ENCODE measurements at places on chromosomes 1 and 21. TPM values are rescaled to one million over a fixed set of nuclear protein-coding genes. Genes with fewer than 3 reads are reported as not detected.

GRCh38 chr1:16631248-16632043, 18.1 kb upstream of the NBPF1 start:
- no peak overlapping the region for H3K4me3 ChIP-seq
- no peaks in the 10 kb centered on the region for H3K27me3 ChIP-seq
- no peaks in the 10 kb centered on the region for H3K4me1 ChIP-seq

The RYR2 gene
- not detected for total RNA-seq

The RHBDL2 gene
- 0.36 TPM for total RNA-seq

The CFAP107 gene
- total RNA-seq = not detected

The USP16 gene
- 28.7 TPM for total RNA-seq

DNA sequence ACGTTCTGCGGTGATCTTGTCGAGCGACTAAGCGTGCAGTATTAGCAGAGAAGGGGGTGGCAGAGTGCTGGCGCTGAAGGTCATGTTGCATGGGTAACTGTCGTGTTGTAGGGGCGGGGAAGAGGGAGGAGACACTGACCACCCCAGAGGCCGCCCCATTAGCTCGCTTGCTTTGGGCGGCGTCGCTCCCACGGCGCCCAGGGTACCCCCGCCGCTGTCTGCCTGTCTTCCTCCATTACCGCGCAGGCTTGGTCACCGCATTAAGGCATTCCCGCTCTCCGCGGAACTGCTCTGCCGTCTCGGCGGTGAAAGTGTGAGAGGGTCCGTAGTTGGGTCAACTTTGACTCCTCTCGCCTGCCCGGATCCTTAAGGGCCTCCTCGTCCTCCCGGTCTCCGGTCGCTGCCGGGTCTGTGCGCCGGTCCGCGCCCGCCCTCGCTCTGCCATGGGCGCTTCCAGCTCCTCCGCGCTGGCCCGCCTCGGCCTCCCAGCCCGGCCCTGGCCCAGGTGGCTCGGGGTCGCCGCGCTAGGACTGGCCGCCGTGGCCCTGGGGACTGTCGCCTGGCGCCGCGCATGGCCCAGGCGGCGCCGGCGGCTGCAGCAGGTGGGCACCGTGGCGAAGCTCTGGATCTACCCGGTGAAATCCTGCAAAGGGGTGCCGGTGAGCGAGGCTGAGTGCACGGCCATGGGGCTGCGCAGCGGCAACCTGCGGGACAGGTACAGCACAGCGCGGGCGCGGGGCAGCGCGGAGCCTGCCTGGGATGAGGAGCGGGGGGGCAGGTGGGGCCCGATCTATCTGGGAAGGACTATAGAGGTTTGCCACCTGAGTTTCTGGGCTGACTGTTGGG, at the start of gene MTARC2:
Gene MTARC2, plus strand, starts transcription at position 234 of the 846 bp plus-strand sequence. Its CDS starts 210 bp downstream, at position 444.
- no peaks in the 10 kb centered on the region for H3K4me1 ChIP-seq
- no peaks in the 10 kb centered on the region for H3K36me3 ChIP-seq
- H3K27ac ChIP-seq = peak within 1 kb of the TSS; percentile 1
- DNase-seq = peak; percentile 49
- H3K4me3 ChIP-seq = peak within 1 kb of the TSS; percentile 54

DNA sequence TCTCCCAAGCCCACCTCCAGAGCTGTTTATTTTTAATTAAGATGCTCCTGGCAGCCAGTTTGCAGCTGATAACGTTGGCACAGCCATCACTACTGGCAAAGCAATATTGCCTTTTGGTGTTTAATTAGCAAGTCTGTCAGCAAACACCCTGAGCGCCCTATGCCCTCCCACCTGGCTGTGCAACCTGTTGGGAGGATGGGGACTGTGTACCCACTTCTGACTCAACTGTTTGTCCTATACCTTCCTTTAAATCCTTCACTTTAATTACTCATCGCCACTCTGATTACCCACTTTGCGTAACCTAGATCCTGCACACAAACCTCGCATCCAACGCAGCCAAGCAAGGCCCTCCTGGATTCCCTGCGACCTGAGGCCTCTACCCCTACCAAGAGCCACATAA, 67.1 kb downstream of the BCAR3 start:
- H3K36me3 ChIP-seq = no peaks in the 10 kb centered on the region
- no peak overlapping the region for H3K27ac ChIP-seq
- H3K4me3 ChIP-seq = no peak overlapping the region
- peaks cover 38% of the 10 kb centered on the region for H3K4me1 ChIP-seq

GRCh38 chr1:35544976-35545375, 12.2 kb downstream of the KIAA0319L start:
- no peaks in the 10 kb centered on the region for H3K27me3 ChIP-seq
- H3K4me3 ChIP-seq = no peak overlapping the region
- H3K36me3 ChIP-seq = peaks cover 4% of the 10 kb centered on the region
- peaks cover 13% of the 10 kb centered on the region for H3K4me1 ChIP-seq
- H3K27ac ChIP-seq = no peak overlapping the region

- no peaks in the 10 kb centered on the region for H3K4me1 ChIP-seq
- peak overlapping the region; percentile 1 for H3K4me3 ChIP-seq
- peak; percentile 74 for DNase-seq
- H3K36me3 ChIP-seq = no peaks in the 10 kb centered on the region
Measured at GRCh38 chr1:100785470-100786052, 66.0 kb downstream of the VCAM1 start.

DNA sequence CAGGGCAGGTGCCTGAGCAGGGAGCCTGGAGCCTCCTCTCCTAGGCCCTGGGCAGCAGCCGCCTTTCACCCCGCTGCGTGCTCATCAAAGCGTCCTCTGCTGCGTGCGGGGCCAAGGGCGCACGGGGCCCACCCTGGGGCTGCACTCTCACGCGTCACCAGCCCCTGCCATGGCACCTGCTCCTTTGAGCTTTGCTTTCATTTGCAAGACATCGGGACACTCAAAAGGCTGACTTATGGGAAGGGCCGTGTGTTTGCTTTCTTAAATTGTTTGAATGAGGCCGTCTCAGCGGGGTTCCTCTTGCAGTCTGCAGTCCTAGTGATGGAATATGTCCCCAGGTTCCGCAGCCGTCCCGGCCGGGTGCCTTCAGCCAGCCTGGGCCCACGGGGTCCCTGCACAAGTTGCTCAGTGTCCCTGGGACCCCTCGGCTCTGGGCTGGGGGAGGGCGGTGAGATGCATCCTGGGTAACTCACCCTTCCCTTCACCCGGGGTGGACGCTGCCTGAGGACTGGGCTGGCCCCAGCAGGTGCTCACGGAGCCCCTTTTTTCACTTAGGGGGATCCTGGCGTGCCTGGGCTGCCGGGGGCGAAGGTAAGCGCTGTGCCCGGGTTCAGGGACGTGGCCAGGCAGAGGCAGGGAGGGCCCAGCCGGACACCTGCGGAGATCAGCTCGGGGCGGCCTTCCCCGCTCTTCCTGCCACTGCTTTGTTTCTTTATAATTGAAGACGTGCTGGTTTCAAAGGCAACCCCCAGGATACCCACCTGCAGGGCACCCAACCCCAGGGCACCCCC, 53.1 kb downstream of the SLC19A1 start:
- H3K27me3 ChIP-seq = no peaks in the 10 kb centered on the region
- peaks cover 54% of the 10 kb centered on the region for H3K36me3 ChIP-seq
- no peak overlapping the region for H3K4me3 ChIP-seq
- DNase-seq = no peak

The ATP1A4 gene
- not detected for total RNA-seq

DNA sequence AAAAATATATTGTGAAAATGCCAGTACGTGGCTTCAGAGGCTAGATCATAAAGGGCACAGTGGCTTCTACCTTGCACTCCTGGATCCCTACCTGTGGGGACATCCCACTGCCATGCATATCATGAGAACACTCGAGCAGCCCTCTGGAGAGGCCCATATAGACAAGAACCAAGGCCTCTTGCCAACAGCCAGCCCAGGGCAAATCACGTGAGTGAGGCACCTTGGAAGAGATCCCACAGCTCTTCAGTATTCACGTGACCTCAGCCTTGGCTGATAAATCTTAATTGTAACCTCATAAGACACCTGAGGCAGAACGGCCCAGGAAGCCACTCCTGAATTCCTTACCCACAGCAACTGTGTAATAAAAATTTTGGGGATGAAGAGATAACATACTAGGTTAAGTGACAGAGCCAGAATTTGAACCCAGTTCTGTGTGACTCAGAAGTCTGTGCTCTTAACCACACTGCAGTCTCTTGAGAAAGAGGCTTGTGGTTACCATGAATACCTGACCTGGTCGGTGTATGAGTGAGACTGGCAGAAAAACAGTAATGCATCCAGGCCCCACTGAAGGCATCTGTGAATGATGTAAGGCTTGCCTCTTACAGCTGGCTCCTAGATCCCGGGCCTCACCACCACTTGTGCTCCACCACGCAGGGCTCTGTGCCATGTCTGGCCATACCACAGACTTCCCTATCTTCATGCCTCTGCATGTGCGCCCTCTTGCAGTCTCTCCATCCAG, 6.9 kb upstream of the A3GALT2 start:
- no peaks in the 10 kb centered on the region for H3K27me3 ChIP-seq
- H3K36me3 ChIP-seq = peaks cover 92% of the 10 kb centered on the region
- H3K27ac ChIP-seq = peak overlapping the region; percentile 13
- peaks cover 28% of the 10 kb centered on the region for H3K4me1 ChIP-seq
- no peak overlapping the region for H3K4me3 ChIP-seq
- DNase-seq = peak; percentile 99

DNA sequence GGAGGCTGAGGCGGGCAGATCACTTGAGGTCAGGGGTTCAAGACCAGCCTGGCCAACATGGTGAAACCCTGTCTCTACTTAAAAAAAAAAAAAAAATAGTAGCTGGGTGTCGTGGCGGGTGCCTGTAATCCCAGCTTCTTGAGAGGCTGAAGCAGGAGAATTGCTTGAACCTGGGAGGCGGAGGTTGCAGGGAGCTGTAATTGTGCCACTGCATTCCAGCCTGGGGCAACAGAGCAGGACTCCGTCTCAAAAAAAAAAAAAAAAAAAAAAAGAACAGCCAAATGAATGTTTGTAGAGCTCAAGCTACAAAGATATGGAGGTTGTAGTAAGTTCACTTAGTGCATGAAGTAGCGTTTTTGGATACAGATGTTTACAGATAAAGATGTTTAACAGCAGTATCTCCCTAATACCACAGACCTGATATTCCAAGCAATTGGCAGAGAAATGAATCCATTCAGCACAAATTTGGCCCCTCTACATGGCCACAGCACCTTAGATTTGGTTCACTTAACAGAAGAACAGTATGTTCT, 49.5 kb upstream of the IPO9 start:
- H3K4me3 ChIP-seq = no peak overlapping the region
- no peaks in the 10 kb centered on the region for H3K27me3 ChIP-seq
- DNase-seq = no peak
- no peak overlapping the region for H3K27ac ChIP-seq
- peaks cover 30% of the 10 kb centered on the region for H3K36me3 ChIP-seq
- H3K4me1 ChIP-seq = peaks cover 15% of the 10 kb centered on the region

- H3K27ac ChIP-seq = no peak overlapping the region
- no peak for DNase-seq
- peaks cover 2% of the 10 kb centered on the region for H3K4me1 ChIP-seq
- no peaks in the 10 kb centered on the region for H3K36me3 ChIP-seq
Measured at GRCh38 chr1:1956586-1957532, 37.8 kb upstream of the TMEM52 start.

GRCh38 chr1:92784021-92784638, 778 bp downstream of the EVI5 start:
- H3K4me1 ChIP-seq = no peaks in the 10 kb centered on the region
- H3K4me3 ChIP-seq = peak overlapping the region; percentile 91
- no peaks in the 10 kb centered on the region for H3K36me3 ChIP-seq
- H3K27me3 ChIP-seq = no peaks in the 10 kb centered on the region
- peak; percentile 61 for DNase-seq

The ADORA3 gene
- total RNA-seq = not detected

DNA sequence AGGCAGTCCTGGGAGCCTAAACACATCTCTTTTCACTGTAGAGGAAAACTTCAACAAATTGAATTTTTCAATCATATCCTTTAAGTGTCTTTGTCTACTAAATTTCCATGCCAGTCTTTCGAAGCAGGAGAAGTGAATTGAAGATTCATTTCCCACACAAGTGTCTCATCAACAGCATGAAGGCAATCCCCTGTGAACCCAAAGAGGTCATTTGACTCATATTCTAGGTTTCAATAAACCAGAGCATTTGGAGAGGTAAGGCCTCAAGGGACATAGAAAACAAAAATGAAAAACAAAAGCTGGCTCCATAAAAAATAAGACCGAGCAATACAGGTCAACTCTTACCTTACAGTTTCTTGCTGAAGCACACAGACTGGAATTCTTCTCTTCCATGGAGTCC, 94.1 kb upstream of the ATP1B1 start:
- no peak overlapping the region for H3K4me3 ChIP-seq
- no peak overlapping the region for H3K27ac ChIP-seq
- no peaks in the 10 kb centered on the region for H3K27me3 ChIP-seq
- no peak for DNase-seq
- no peaks in the 10 kb centered on the region for H3K36me3 ChIP-seq

The FLG2 gene
- not detected for total RNA-seq

GRCh38 chr1:224357626-224358124, 996 bp downstream of the CNIH4 start:
- no peaks in the 10 kb centered on the region for H3K36me3 ChIP-seq
- H3K4me3 ChIP-seq = peak overlapping the region; percentile 74
- H3K4me1 ChIP-seq = peaks cover 2% of the 10 kb centered on the region
- H3K27me3 ChIP-seq = no peaks in the 10 kb centered on the region

DNA sequence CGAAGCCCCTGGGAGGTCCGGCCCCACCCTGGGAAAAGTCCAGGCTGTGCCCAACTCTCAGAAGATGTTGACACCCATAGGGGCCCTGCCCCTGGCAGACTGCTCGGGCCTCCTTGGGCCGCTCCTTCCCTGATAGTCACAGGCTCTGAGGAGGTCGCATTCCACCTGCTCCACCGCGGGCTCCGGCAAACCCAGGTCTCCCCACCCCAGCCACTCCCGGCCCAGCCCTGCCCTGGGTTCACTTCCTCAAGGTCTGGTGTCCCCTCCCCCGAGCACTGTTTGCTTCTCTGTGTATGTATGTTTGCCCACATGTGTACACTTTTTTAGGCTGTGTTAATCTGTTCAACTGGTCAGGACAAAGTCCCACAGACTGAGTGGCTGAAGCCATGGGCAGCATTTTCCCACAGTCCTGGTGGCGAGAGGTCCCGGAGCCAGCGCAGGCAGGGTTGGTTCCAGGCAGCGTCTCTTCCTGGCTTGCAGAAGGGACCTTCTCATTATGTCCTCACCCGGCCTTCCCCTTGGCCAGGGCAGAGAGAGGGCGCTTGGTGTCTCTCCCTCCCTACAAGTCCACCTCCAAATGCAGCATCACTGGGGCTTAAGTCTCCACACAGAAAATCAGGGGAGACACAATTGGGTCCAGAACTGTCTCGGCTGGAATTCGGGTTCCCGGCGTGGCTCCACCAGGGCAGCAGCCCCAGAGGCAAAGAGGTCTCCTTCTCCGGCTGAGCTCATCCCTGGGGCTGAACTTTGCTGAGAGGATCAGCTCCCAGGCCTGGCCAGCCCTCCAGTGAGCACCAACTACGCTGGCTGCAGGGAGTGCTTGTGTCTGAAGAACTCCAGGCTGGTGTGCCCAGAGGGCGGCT, 10.5 kb upstream of the PRXL2B start:
- no peaks in the 10 kb centered on the region for H3K36me3 ChIP-seq
- peaks cover 26% of the 10 kb centered on the region for H3K27me3 ChIP-seq
- H3K4me3 ChIP-seq = no peak overlapping the region
- H3K4me1 ChIP-seq = no peaks in the 10 kb centered on the region
- DNase-seq = no peak
- no peak overlapping the region for H3K27ac ChIP-seq
